ENCODE measurements at places on chromosomes 2 and 18.

- no peak for DNase-seq
Measured at GRCh38 chr18:35710581-35710980, 129.0 kb downstream of the GALNT1 start.

GRCh38 chr18:8326763-8327394 lies 282.4 kb upstream of the RAB12 start:
- DNase-seq, result no peak

DNA sequence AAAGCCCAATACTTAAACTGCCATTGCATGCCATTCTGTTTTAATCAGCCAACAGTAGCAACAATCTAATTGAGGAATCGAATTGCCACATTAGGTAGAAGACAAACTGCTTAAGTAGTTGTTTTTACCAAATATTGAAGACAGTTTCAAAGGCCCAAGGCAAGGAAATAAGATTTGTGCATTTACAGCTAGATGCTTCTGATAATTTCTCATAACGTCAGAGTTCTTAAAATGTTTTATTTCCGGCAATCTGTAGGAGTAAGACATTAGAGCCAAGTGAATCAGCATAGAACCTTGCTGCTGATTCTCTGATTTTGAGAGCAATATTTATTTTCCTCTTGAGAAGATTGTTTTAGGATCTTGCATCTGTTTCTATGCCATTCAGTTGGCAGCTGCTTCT lies 174.3 kb downstream of the RBM43 start:
- DNase-seq, result no peak

DNA sequence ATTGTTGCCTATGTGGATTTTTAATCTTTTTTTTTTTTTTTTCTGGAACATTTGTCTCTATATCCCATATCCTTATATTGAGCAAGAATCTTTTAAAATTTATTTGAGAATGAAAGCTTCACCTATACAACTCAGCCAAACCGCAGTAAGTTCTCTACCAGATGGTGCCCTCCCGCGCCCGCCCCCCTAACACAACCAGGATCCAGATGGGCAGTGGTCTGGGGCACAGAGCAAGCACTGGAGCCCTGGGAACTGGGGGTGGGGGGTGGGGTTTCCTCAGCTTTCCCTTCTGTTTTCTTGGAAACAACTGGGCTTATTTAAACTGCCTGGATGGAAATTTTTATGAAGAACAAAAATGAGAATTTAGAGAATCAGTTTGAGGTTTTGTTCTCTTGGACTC lies 74.6 kb downstream of the ACAA2 start:
- DNase-seq, result no peak

Data from GOT3 (cell line).